Stimulated activated CD4-positive, alpha-beta T cell treated with anti-CD3 and anti-CD28 coated beads, Interleukin-1b, Interleukin-23, amount 100 ng/mL, for 1 hour (primary cell): ENCODE measurements at places on chromosomes 5 and 9.

DNA sequence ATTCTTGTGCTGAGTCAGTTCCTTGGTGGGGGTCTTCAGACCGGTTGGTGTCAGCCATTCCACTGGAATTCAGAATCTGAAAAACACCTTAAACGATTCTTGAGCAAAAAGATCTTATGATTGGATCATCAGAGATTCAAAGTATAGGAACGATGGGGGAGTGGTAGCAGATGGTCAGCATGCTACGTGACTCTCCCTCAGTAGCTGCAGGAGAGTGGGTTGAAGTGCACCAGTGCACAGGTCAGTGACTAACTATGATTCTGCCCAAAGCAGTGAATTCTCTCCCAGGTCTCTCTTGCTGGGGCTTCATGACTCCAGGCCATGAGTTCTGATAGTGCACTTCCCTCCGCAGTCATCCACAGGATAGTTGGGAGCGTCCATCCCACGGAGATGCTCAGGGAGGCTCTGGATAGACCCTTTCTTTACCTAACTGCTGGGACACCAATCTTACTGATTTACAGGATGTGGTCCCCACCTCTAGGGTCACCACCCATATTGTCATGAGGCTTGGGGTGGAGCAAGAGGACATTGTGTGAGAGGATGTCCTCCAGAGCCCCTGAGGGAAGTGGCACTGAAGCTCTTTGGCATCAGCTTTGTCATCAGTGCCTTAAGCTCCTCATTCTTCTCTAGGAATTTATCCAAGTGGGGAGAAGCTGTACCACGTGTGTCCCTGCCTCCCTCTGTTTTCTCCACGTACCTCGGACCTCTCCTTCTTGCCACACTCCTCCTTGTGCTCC, 62.0 kb downstream of the RASGRF2 start:
- DNase-seq = no peak

DNA sequence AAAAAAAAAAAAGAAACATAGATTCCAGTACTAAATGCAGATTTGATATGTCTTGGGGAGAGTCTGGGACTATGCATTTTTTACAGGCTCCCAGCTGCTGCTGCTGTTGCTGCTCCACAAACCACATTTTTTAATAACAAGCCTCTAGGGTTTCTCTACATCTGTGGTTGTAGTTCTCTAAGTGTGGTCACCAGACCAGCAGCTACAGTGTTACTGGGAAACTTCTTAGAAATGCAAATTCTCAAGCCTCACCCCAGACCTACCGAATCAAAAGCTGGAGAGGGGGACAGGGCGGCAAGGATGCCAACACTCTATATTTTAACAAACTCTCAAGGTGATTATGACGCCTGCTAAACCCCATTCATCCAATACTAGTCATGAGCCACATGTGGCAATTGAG, 293.4 kb upstream of the PTGER4 start:
- no peak for DNase-seq

DNA sequence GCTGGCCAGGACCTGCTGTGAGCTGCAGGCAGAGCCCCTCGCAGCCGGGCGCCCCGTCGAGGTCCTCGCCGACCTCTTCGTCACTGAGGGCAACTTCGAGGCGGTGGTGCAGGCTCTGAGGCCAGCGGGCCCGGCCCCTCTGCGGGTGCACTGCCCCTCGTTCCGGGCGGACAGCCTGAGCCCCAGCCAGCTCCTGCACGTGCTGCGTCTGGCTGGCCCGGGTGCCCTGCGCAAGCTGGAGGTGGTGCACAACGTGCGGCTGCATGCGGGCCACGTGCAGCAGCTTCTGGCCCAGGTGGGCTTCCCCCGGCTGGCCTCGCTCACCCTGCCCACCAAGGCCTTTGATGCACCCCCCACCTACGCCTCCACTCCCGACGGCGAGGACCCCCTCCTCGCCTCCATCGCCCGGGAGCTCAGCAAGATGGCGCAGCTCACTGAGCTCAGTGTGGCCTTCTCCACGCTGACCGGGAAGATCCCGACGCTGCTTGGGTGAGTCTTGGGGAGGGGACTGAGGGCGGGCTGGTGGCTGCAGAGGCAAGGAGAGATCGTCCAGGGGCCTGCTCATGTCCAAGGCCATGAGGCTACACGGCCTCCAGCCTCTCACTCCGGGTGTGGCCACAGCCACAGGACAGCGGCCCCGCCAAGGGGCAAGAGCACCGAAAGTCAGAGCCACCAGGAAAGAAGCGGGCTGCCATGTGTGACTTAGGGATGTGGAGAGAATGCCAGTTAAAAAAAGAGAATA, 825 bp downstream of the LRRC14B start:
- no peak for DNase-seq

DNA sequence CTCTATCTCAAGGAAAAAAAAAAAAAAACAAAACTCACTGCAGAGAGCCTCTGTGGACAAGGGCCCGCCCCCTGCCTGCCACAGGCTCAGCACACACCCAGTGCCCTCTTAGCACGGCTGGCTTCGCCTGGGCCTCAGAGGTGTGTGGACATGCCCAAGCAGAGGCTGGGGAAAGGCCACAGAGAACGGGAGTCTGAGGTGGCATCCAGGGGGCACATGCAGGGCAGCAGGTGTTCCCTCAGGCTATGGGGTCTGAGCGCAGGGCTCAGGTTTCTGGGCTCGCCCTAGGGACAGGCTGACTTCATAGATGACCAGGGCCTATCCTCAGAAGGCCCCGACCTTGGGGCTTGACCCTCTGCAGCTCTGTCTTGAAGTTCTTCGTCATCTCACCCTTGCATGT, 138.7 kb downstream of the ZNF354C start:
- DNase-seq = no peak

DNA sequence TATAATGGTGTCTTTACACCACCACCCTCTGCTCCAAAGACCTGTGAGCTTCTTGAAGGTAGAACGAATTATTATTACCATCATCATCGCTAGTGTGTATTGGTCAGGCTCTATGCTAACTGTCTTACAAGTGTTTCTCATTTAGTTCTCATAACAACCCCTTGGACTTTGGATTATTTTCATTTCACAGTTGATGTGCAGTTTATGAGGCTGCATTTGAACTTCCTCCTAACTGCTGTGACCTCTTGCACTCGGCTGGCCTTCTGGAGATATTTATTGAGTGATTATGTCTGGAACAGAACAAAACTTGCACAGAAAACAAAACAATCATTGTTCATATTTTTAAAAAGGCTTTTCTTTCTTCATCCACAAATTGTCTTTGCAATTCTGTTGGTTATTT, 306.3 kb upstream of the SGCD start:
- DNase-seq = no peak

GRCh38 chr9:135501261-135502167, 1.0 kb downstream of the MRPS2 start:
- no peak for DNase-seq

DNA sequence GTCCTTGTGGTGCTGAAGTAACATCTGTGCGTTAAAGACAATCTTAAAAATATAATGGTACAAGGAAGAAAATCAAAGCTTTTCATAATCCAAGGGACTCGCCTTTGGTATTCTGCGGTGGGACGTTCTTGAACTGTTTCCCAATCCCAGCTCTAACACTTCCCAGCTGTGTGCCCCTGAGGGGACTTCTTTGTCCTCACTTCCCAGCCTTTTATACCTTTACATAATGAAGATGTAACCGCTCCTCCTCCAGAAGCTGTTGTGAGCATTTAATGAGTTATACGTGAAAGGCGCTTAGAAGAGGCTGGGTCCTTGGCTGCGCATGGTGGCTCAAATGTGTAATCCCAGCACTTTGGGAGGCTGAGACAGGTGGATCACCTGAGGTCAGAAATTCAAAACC, 16.9 kb downstream of the STK10 start:
- DNase-seq = no peak

DNA sequence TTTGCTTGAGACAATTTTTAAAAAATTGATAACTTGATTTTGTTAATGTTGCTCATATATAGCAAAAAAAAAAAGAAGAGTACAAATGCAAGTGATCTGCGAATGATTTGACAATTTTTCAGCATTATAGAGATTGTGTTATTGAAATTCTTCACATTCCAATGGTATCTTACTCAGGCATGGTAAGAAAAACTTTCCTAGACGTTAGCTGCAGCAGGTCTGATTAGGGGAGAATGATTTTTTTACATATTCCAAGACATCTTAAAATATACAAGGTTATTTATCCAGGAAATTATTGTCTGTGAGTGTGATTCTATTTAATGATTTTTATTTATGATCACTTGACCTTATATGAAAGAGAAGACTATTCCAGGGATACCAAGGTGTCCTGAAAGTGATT, 361.9 kb downstream of the MAT2B start:
- DNase-seq = no peak

DNA sequence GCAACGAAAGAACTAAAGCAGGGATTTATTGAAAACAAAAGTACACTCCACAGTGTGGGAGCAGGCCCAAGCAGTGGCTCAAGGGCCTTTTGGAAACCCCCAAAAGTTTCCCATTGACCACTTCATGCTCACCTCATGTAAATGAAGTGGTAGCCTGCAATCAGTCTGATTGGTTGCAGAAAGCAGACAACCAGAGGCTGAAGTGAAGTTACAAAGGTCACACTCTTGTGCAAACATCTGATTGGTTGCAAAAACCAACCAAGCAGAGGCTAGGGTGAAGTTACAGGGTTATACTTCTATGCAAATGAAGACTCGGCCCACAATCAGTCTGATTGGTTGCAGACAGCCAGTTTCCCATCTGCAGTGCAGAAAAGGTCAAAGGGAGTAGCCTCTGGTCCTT, 258.0 kb downstream of the YTHDC2 start:
- no peak for DNase-seq

DNA sequence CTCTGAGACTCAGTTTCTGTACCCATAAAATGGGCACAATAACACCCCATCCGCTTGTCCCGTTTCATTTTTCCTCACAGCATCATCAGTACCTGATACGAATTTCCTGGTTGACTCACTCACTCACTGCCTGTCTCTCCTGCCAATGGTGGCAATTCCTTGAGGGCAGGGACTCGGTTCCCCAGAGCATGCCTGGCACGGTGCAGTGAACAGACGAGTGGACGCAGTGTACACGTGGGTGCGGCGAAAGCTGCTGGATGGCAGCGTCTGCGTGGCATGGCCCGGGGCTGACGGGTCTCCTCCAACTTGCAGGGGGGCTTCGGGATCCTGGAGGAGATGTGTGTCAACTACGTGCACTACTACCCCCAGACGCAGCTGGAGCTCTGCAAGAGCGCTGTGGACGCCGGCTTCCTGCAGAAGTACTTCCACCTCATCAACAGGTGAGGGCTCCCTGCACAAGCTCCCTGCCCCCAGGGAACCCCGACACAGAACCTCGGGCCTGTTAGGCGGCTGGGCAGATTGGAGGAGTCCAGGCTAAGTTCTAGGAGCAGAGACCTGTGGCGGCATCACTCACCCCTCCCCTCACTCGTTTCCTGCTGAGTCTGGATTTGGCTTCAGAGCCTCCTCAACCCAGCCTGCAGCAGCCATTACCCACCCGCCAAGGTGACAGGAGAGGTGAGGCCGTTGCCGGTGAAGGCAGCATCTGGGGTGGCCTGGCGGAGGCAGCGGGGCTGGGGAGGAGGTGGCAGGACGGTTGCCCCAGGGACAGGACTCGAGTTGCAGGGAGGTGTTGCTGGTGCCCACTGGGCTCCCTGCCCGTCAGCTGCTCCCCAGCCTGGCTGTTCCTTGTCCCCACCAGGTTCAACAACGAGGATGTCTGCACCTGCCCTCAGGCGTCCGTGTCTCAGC, 20.3 kb downstream of the DBH start:
- DNase-seq = no peak

GRCh38 chr9:83569326-83569725, 31.1 kb upstream of the FRMD3 start:
- DNase-seq = no peak

- DNase-seq = no peak
These were observed 21.6 kb downstream of the NDST1 start for GRCh38 chr5:150529555-150529954.

DNA sequence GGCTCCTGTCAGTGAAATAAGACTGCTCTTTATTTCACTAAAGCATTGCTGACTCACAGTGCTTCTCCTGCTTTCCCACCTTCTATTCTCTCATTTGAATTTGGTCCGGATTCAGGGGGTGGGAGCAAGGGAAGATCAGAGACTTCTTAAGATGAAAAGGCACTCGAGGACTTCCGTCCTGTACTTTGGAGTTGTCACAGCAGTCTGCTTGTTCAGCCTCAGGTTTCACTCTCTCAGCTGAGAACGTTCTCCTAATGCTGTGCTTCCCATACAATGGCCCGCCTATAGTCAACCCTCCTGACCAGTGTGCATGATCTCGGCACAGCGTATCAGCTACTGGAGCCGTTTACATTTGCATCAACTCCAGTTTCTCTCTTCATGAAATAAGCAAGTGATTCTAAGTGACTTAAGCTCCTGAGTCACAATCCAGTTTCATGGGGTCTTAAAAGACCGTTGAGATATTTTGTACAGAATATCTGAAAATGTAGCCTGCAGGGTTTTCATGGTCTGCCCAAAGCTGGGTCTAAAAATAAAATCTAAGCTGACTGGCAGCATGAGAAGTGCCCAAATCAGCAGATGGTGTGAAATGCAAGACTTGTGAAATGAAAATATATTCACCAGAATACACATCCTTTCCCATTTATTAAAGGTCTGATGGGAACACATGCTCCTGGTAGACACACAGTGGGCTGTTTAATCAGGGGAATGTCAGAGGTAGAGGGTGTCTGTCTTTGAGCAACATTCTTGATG, 145.0 kb downstream of the ADCY2 start:
- no peak for DNase-seq

- no peak for DNase-seq
These were observed 77.5 kb upstream of the UNC5A start for GRCh38 chr5:176732736-176733405.

DNA sequence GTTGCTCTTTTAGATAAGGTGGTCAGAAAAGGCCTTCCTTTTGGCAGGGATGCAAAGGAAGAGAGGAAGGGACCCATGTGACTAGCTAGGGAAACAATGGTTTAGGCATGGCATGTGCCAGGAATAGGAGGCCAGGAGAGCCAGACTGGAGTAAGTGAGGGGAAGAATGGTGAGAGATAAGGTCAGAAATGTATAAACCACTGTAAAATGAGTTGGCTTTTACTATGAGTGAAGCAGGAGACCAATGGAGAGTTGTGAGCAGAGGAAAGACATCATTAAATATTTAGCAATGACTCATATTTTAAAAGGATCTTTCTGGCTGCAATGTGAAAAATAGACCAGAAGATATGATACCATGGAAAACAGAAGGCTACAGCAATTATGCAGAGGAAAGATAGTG, 50.9 kb downstream of the AP3B1 start:
- no peak for DNase-seq

- no peak for DNase-seq
These were observed 98.7 kb downstream of the PDE8B start for GRCh38 chr5:77309140-77309539.

- no peak for DNase-seq
These were observed 296.6 kb upstream of the FBXL7 start for GRCh38 chr5:15203376-15203775.
